H1 (cell line): ENCODE measurements at places on chromosomes 13 and 19.

DNA sequence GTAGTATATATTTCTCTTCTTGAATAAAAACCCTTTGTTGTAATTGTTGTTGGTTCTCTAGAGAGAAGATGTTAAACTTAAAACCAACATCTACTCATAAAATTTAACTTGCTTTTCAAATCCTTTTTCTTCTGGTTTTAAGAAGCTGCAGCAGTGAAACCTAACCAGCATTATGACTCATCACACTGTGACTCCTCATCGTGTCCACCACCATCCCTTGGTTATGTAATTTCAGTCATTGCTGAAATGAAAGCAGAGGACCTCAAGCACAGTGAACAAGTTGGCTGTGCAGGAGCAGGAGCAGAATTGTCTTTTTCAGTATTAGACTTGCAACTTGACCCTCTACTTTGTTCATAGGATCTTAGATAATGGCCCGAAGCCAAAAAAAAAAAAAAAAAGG lies 64.9 kb upstream of the HTR2A start:
- DNase-seq: no peak

GRCh38 chr13:75426421-75426820 lies 55.5 kb downstream of the TBC1D4 start:
- DNase-seq: no peak

GRCh38 chr19:35253316-35254286 lies 4.8 kb downstream of the LSR start:
- no peak for DNase-seq

GRCh38 chr13:77558016-77558415 lies 22.5 kb downstream of the SCEL start:
- no peak for DNase-seq

DNA sequence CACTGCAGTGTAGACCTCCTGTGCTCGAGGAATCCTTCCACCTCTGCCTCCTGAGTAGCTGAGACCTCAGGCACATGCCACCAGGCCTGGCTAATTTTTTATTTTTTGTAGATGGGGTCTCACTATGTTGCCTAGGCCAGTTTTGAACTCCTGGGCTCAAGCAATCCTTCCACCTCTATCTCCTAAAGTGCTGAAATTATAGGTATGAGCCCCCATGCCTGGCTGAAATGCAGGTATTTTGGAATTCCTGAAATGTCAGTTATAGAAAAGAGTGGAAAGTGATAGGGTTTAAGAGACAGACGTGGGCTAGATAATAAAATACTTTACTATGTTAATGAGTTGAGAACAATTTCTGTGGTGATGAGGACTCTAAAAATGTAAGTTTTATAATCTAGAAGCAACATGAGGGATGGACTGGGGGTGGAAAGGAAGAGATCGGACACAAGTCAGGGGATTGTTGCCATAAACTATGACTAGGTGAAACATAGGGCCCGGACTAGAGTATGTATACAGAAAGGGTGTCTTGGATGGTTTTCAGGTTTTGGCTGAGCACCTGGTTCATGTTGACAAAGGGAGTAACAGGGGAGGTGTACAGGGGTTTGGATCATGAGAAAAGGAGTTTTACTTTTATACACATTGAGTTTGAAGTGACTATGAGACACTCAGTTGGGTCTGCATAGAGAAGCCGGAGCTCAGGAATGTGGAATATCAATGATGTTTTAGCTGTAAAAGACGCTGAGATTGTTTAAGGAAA lies 165.6 kb upstream of the STARD13 start:
- no peak for DNase-seq
